ENCODE measurements at places on chromosomes 4 and X.

DNA sequence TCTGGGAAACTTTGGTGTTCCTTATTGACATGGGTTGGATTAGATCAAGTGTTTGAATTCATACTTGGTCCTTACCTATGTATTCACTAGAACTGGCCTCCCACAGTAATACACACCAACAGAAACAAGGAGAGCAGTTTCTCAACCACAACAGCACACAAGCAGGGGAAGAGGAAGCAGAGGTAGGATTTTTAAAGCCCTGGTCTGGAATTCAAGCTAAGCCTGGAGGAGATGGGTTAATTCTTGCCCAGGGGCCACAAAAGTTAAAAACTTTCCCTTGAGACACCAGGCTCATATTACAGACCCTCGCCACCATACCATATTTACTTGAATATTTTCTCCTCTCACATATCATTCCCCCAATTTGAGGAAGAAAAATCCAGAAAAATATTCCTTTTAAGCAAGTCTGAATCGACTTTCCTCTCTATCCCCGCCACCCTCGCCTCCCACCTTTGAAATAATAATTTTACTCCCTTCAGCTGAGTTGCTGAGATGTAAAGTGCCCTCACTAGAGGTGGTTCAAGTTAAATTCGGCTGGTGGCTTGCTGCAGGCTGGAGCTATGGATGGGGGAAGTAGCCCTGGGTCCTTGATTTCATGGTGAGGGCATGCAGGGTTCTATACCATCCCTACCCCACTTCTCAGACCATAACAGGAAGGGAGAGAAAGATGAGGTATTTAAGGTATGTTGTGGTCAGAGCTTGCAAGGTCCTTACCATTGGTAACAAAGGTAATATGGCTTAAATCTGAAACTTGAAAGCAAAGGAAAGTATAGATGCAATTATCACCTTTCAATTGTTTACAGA lies 440.2 kb downstream of the INPP4B start:
- no peak for DNase-seq

- DNase-seq: no peak
These were observed 210.9 kb upstream of the NOCT start for GRCh38 chr4:138804711-138805110.

- DNase-seq: no peak
These were observed 61.4 kb downstream of the RHOXF2B start for GRCh38 chrX:120016068-120016441.

DNA sequence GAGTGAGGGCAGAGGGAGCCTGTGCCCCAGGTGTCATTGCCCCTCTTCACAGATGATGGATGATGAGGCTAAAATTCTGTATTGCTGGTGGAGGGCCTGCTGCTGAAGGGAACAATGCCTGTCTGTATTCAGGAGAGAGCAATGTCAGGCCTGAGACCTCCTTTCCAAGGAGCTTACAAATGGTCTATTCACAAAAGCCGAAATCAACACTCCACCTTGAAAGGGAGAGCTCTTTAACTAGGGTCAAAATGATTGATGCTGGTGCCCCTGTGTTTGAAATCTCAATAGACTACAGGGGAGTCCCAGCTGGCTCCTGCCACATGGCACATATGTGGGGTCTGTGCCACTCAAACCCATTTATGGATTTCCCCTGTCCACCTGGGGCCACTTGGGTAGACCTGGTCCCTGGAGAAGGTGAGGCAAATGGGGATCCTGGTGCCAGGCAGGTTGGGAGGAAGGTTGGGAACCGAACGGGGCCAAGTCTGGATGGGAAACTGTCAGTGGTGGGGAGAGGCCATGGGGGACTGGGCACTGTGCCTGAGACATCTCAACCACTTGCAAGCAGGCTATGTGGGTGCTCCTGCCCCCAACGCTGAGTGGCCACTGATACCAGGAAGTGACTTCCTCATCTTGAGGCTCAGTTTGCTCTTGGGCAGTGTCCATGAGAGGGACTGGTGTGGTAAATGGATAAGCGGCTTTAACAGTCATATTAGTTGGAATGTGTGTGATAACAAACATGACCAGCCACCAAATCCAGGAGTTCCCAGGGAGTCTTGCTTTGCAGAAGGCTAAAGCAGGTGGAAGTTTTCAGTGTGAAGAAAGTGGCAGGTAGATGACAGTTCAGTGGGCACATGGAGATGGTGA lies 223.8 kb upstream of the PSAPL1 start:
- DNase-seq: no peak

- no peak for DNase-seq
These were observed 32.2 kb upstream of the ARMCX2 start for GRCh38 chrX:101691835-101692234.

DNA sequence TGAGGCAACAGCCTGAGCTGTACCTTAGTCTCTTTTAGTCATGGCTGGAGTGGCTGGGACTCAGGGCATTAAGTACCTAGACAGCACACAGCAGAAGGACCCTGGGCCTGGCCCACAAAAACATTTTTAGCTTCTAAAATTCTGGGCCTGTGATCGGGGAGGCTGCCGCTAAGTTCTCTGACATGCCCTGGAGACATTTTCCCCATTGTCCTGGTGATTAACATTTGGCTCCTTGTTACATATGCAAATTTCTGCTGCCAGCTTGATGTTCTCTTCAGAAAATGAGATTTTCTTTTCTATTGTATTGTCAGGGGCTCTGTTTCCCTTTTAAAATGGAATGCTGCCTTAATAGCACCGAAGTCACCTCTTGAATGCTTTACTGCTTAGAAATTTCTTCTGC lies 952.4 kb downstream of the TRAM1L1 start:
- no peak for DNase-seq

GRCh38 chr4:137609718-137610430 lies 77.6 kb upstream of the PCDH18 start:
- DNase-seq: no peak

- DNase-seq: no peak
These were observed 189.1 kb downstream of the PCDH18 start for GRCh38 chr4:137343221-137343620.

GRCh38 chr4:166309286-166309685 lies 436.2 kb downstream of the TLL1 start:
- no peak for DNase-seq

DNA sequence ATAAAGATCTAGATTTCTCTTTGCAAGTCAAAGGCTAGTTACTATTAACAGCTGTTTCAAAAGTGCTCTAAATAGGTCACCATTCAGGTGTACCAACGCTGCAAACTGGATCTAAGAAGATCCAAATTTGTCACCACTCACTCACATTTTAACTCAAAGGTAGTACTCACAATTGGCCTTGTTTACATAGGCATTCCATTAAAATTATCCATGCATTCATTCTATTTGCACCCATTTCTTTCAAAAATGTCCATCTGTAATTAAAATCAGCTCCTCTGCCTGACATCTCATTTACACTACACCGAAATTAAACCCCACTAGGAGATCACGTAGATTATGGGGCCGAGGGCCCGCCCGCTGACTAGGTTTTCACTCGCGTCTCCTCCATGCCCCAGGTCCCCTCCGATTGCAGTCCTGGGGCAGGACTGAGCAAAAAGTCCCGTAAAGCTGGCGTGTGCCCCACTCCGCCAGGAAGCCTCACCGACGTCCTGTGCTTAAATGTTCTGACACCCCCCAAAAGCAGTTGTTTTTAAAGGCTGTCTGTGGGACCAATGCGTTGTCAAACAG lies 1.3 kb upstream of the ING2 start:
- DNase-seq: peak; percentile 8

GRCh38 chrX:136202889-136203288 lies 48.3 kb downstream of the MAP7D3 start:
- DNase-seq: no peak

DNA sequence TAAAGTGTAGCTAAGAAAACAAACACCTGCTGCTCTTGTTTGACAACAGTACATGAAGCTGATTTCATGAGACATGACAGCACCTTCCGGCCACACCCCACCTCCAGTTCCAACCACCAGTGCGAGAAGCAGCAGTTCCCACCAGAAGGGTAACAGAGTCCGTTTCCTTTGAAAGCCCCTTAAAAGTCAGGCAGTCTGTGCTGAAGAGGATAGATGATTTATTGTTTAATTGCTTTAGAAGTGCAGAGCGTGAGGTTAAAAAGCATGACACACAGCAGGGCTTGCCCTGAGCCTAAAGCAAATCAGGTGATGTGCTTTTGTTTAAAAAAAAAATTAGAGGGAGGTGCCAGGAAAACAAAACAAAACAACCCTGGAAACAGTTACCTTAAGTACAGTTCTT lies 82.6 kb downstream of the HADH start:
- peak; percentile 86 for DNase-seq

- DNase-seq: no peak
These were observed 48.0 kb upstream of the TMEM164 start for GRCh38 chrX:109954955-109955354.

DNA sequence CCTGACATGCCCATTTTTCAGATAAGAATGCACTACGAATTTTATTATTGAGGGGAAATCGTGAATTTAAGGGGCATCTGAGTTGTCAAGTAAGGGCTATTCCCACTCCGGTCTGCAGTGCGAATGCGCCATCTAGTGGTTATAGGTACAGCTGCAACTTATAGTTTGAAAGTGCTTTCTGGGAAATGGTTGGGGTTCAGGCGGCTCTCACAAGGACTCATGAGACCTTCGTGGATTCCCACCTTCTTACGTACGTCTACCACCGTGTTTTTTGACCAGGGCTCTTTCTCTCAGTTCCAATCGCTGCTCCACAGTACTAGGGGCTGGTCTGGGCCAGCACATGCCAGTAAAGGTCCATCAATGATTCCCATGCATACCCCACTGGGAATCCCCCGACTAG lies 12.3 kb downstream of the MSL3 start:
- peak; percentile 69 for DNase-seq

DNA sequence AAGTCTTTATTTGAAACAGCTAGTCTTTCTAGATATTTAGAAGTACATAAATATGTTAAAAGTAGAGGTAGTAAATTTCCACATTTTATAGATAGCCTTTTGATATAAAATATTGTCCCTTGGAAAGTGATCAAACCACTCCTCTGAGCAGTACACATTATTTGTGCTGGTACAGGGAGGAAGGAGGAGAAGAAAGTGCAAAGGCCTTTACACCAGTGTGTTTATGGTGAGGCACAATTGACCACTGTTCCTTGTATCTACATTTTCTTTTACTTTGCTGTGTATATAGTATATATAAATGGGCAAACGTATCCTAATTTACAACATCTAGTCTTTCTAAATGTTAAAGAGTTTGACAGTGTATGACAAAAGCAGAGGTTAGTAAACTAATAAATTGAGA lies 39.9 kb downstream of the CXCL8 start:
- no peak for DNase-seq

- DNase-seq: no peak
These were observed 35.9 kb upstream of the TAPT1 start for GRCh38 chr4:16262188-16262587.

DNA sequence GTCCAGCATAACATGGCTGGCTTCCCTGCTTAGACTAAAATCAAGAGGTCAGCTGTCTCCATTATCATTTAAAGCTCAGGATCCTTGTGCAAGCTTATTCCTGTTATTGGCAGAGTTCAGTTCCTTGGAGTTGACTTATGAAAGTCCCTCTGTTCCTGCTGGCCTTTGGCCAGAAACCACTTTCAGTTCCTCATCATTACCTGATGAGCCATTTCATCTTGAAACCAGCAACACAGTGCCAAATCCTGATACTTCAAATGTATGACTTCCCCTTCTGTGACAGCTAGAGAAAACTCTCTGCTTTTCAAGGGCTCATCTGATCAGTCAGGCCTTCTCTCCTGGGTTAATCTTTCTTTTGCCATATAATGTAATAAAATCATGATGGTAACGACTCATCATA lies 110.6 kb upstream of the FSTL5 start:
- no peak for DNase-seq

- no peak for DNase-seq
These were observed 1668.7 kb upstream of the PCDH7 start for GRCh38 chr4:29051381-29051965.

- no peak for DNase-seq
These were observed 3.1 kb upstream of the CSN3 start for GRCh38 chr4:70239131-70239883.

DNA sequence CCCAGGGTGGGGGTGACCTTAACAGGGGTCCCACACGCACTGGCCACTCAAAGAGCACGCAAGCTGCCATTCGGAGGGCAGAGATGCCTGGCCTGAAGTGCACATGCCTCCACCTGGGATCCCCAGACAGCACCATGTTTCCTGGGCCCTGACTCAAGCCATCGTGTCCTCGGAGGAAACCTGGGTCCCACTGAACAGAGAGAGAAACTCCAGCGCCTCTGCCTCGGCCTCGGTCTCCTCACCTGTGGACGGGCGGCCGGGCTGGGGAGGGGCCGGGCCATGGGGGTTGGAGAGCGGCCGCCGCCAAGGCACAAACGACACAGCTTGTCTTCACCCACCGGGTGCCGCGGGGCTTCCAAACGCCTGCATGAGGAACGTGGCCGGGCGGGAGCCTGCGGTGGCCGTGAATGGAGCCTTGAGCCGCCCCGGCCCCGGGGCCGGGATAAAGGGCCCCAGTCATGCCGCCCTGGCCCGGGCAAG lies 30.0 kb upstream of the FGFR3 start:
- no peak for DNase-seq

- no peak for DNase-seq
These were observed at the start of gene USP51 for GRCh38 chrX:55489314-55490009. Gene USP51 (minus strand): TSS chrX:55489848. CDS start chrX:55488939, 909 bp downstream.

DNA sequence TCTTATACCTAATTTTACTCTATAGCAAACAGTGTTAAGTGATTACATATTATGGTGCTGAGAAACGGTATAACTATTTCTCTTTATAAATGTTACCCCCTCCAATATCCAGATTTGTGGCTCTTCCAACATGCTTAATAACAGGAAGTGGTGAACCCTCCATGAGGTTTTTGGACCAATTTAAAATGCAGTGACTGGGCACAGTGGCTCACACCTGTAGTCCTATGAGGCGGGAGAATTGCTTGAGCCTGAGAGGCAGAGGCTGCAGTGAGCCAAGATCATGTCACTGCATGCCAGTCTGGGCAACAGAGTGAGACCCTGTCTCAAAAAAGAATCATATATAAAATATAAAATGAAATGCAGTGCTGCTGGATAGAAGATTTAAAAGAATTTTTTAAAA lies 137.3 kb downstream of the MGST2 start:
- no peak for DNase-seq

DNA sequence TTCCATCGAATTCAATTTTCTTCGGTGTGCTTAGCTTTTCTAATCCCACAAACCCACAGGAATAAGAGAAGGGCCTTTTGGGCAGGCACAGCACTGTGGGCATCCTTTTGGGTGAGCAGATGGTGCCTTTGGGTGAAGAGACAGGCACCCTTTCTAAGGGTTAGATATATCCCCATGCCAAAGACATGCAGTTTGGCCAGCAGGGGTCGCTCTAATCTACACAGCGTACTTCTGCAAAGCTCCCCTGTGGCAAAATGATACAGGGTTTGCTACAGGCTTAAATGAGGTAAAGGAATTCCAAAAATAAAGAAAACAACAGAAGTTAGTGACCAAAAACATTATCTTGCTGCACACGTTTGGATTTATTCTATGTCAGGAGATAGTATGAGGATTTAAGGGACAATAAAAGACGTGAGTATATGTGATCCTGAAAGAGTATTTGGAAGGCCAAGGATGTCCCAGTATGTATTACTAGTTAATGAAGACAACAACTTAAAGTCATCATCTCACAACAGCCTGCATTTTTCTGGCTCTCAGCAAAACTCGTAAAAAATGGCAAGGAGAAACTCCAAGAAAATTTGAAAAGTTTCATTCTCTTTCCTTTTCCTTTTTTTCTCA lies 49.5 kb downstream of the PHEX start:
- peak; percentile 31 for DNase-seq

Measured in CD4-positive, alpha-beta T cell treated with Interleukin-2 at 100 ng/mL for 4 hours (primary cell).